ENCODE measurements at places on chromosomes 6 and 20. TPM values are rescaled to one million over a fixed set of nuclear protein-coding genes. Genes with fewer than 3 reads are reported as not detected.

Gene XKR7
- not detected for total RNA-seq

Gene KCNS1
- not detected for total RNA-seq

Gene TUBB2B
- total RNA-seq, result 12.0 TPM

Gene TRIM10
- 0.17 TPM for total RNA-seq

Gene PCNA
- total RNA-seq, result 37.8 TPM

Gene CPXM1
- 0.45 TPM for total RNA-seq

Gene SSTR4
- not detected for total RNA-seq

Data from esophagus muscularis mucosa (tissue), 4 donors.